Activated naive CD4-positive, alpha-beta T cell (primary cell): ENCODE measurements at places on chromosomes 11 and 22.

- no peak for DNase-seq
These were observed 1.5 kb upstream of the BAIAP2L2 start for GRCh38 chr22:38111925-38112355.

GRCh38 chr22:22111267-22111751 lies 128.7 kb upstream of the TOP3B start:
- DNase-seq = no peak

GRCh38 chr11:125579811-125580210 lies 10.5 kb downstream of the EI24 start:
- DNase-seq = no peak

GRCh38 chr22:28064920-28065319 lies 145.9 kb upstream of the PITPNB start:
- no peak for DNase-seq

DNA sequence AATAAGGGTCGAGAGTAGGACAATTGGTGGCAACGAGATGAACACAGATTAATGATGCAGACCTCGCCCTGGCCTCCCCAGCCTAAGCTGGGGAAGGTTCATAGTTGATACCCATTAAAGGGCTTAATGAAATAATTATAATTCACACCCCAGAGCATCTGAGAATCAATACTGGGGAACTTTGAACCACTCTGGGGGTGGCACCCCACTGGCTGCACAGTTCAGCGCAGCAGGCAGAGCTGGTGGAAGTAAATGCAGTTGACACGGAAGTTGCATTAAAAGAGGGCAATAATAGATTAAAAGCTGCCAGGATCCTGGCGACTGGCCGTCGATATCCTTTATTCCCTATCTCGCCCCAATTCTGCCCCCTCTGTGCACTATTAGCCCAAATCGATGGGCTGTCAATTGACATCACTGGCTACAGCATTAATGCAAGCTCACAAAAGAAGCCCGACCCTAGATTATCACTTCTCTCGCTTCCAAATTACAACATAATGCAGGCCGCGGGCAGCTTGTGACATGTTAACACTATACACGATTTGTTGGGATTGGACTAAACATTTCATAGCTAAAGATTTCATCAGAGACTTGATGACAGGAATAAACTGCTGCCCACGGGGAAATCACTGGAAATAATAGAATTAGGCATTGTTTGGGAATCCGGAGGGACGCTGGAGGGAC lies 14.5 kb downstream of the HSPA8 start:
- DNase-seq = no peak

GRCh38 chr22:36274531-36274930 lies 21.6 kb downstream of the APOL1 start:
- DNase-seq = no peak

- no peak for DNase-seq
These were observed 119.8 kb downstream of the CSTPP1 start for GRCh38 chr11:47056261-47056915.

GRCh38 chr22:11066458-11067285 lies 4461.3 kb upstream of the OR11H1 start:
- no peak for DNase-seq

GRCh38 chr22:20807315-20807752 lies 33.4 kb downstream of the SERPIND1 start:
- no peak for DNase-seq

DNA sequence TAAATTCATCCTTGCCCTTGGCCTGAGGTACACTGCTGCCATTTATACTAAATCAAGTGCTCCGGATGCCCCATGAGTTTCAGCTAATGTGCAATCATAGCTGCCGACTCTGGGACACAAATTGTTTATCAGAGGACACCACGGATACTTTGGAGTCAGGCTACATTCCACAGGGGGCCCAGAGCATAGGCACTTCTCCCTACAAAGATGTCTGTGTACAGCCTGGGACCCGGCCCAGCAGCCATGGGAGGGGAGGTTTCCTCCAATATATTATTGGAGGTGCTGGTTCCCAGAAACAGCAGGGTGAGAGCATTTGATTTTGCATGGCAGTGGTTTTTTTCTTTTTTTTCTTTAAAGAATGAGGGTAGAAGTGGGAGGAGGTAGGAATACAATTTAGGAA lies 31.3 kb downstream of the HTR3B start:
- no peak for DNase-seq

GRCh38 chr11:66720223-66720898 lies 8.7 kb downstream of the SPTBN2 start:
- DNase-seq = peak; percentile 11
